Stimulated activated CD4-positive, alpha-beta T cell treated with anti-CD3 and anti-CD28 coated beads, Interleukin-4, amount 100 ng/mL, for 48 hours (primary cell): ENCODE measurements at places on chromosomes 7 and 10.

GRCh38 chr10:121559326-121560026, 38.8 kb downstream of the FGFR2 start:
- no peak for DNase-seq

DNA sequence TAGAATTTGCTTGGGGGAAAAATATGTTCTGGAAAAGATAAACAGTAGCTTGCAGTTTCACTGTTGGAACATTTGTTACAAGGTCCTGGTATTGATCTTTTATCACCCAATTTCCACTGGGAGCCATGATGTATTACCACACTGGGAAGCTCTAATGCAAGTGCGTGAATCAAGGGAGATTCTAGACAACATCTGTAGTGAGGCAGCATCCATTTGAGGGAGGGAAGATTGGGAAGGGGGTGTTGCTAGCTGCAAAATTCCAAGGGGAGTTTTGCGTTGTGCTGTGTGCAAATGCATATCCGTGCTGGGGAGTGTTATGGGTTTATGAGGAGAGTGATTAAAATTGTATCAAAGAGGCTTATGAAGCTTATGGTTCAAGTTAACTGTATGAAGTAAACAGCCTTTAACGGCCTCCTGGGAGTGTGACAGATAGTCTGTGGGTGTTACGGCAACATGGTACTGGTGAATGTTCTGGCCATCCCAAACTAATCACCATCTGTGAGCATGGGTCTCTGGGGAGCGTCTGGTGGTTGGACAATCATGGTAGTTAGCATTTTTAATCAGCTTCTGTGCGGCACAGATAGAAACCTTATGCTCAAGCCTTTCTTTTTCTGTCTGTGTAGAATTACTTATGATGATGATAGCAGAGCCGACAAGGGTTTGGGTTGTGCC, 601.9 kb upstream of the GALNT17 start:
- DNase-seq: no peak

- DNase-seq: no peak
Observed at GRCh38 chr7:159207393-159207792, 62.7 kb upstream of the VIPR2 start.

- DNase-seq: no peak
Observed at GRCh38 chr10:63120554-63120953, 12.6 kb upstream of the NRBF2 start.

DNA sequence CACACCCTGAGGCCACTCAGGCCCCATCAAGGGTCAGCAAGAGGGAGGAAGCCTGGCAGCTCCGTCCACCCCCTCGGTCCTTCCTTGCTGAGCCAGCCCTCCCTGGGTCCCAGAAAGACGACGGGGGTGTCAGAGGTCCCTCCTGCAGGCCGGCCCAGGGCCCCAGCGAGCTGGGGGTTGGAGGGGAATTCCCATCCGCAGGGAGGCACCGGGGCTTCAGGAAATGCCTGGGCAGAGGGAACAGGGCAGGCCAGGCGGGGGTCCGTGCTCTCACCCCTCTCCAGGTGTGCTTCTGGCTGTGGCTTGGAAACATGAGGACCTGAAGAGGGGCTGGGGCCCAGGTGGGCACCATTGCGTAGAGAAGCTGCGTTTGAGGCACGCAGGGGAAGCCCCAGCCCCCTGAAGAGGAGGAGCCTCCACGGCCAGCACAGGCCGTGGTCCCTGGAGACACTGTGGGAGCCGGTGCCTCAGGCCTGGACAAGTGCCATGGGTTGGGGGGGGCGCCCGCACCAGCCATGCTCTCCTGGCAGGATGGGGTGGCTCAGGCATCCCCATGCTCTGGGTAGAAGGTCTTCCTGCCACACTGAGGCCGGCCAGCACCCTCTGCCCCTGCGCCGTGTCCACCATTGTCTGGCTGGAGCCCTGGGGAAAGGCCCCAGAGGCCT, 66.7 kb downstream of the PDGFA start:
- DNase-seq: no peak

- peak; percentile 2 for DNase-seq
Observed at GRCh38 chr7:95396136-95397032, at the start of gene PON3. TSS of gene PON3 (minus strand) at chr7:95396375. CDS start at chr7:95396350, 25 bp downstream.

GRCh38 chr10:114911801-114912469, 26.1 kb upstream of the TRUB1 start:
- DNase-seq: no peak

GRCh38 chr10:117112220-117112619, 25.9 kb downstream of the VAX1 start:
- no peak for DNase-seq

DNA sequence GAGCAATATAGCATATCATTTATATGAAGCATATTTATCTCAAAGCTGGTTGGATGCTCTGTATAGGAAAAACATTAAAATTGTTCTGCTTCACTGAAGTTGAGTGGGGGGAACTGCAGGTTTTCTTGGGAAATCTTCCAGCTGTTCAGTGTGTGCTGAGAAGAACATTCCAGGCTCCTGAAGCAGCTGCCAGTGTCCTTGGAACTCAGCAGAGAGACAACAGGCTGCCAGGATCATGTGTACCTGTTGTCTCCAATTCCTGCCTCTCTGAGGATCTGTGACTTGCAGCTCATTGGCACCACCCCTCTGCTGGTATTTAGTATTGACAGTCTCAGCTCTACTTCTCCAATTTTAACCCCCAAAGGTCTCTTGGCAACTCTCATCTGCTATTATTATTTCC, 42.3 kb upstream of the PRKG1 start:
- DNase-seq: no peak

DNA sequence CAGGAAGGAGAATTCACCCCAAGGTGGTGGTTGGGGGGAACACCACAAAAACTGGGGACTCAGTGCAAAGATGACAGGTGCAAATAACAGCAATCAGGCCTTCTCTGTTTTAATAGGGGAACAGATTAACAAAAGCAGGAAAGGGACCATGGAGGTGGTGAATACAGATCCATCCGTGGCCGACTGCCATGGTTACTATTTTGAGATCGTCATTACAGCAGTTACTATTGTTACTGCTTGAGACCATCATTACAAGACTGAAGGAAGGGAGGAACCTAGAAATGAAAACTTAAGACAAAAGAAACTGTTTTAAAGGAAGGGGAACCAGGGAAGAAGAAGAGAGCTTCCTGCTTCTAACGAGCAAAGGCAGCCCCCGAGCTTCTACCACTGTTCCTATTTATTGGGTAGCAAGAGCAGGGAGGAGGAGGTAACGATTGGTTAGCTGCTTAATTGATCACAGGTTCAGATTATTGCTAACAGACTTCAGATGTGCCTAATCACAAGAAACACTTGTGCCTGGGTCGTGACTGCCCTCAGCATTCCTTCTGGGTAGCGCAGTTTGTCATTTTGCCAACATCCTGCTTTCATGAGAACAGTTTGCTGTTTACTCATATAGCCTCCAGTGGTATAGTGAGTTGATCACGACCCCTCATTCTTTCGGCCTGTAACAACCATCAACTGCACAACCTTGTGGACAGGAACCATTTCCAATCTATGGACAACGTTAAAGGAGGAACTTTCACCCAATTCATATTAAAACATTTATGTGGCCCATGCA, 216.3 kb downstream of the CHCHD3 start:
- no peak for DNase-seq

DNA sequence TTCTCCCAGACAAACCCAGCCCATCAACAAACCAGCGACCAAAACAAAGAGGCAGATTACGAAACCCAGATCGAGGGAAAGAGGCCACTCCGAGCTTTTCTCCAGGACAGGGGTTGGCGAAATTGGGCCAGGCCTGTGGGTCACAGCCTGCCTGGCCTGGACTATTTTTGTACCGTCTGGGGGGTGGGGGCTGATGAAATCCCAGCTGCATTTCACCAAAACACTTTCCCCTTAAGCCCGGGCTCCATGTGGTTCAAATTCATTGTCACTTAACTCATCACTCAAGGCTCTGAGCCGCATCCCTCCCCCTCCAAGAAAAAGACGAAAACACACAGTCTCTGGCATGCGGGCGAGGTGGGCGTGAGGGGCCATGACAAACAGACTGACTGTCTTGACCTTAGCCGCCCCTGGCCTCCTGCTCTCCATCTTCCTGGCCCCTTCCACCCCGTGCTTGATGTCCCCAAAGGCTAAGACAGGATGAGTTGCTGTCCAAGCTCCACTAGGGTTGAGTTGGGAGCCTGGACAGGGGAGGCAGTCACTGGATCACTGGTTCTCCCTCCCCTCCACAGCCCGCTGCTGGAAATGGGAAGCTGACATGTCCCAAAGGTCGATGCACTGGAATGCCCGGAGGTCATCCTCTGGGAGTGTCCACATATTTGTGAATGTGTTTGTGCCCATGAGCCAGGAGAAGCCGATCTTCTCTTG, 19.2 kb downstream of the TMEM270 start:
- DNase-seq: no peak

GRCh38 chr7:134034652-134035051, 92.5 kb upstream of the LRGUK start:
- no peak for DNase-seq

- no peak for DNase-seq
Observed at GRCh38 chr10:88791924-88792323, 10.6 kb upstream of the LIPM start.

GRCh38 chr10:58351616-58352578, 17.1 kb downstream of the UBE2D1 start:
- no peak for DNase-seq

- DNase-seq: no peak
Observed at GRCh38 chr10:71025535-71025934, 137.2 kb upstream of the PCBD1 start.

DNA sequence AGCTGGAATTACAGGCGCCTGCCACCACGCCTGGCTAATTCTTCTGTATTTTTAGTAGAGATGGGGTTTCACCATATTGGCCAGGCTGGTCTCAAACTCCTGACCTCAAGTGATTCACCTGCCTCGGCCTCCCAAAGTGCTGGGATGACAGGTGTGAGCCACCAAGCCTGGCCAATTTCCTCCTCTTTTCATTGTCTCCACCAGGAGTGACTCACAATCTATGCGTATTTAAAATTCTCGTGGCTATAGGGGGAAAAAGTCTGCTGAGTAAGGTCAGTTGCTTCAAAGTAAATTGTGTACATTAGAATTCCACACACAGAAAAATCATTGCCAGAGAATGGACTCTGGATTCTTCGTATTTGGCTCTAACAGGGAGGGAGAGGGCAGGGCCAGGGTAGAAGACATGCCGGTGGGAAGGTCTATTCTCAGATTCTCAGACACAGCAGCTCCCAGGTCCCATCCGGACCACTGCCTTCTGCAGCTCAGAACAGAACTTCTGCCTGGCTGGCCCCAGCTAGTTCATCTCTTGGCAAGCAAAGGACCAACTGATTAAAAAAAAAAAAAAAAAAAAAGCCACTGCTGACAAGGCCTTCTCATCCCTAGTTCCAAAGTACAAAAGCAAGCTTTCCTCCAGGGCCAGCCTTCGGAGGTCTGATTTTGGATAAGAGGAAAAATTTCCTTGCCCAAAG, 22.2 kb downstream of the PSPH start:
- DNase-seq: no peak

DNA sequence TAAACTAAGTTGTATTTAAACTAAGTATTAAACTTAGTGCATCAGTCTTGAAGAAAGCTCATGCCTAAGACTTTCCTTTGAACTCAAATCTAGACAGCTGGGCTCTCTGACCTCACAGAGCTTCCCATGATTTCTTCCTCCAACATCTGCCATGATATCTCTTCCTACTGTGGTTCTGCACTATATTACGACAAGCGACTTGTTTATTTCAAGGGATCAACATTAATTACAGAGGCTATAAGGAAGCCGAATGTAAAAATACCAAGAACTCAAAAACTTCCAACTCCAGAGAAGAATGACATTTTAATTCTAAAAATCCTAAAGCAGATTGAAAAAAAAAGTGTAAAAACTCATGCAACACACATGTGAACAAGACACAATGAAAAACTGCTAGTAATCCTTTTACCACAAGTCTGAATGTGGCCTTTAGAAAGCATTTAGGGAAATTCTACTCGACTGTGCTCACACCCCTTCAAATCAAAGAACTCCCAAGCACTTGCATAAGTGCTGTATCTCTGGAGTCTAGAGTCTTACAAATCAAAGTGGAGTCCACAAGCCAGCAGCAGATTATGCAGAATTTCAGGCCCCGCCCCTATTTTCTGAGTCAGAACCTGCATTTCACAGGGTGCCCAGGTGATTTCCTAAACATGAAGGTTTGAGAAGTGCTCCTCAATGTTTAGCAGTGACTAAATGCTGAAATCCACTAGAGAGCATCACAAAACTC, 22.7 kb upstream of the WASHC2A start:
- no peak for DNase-seq

- DNase-seq: no peak
Observed at GRCh38 chr7:106050746-106051117, 61.4 kb downstream of the SYPL1 start.

GRCh38 chr10:86439544-86439943, 72.9 kb upstream of the GRID1 start:
- no peak for DNase-seq

GRCh38 chr10:46530249-46531186, 25.9 kb downstream of the GPRIN2 start:
- DNase-seq: no peak

- DNase-seq: no peak
Observed at GRCh38 chr10:120684226-120684625, 166.9 kb upstream of the WDR11 start.

- DNase-seq: no peak
Observed at GRCh38 chr7:71303566-71303965, 171.6 kb downstream of the GALNT17 start.

DNA sequence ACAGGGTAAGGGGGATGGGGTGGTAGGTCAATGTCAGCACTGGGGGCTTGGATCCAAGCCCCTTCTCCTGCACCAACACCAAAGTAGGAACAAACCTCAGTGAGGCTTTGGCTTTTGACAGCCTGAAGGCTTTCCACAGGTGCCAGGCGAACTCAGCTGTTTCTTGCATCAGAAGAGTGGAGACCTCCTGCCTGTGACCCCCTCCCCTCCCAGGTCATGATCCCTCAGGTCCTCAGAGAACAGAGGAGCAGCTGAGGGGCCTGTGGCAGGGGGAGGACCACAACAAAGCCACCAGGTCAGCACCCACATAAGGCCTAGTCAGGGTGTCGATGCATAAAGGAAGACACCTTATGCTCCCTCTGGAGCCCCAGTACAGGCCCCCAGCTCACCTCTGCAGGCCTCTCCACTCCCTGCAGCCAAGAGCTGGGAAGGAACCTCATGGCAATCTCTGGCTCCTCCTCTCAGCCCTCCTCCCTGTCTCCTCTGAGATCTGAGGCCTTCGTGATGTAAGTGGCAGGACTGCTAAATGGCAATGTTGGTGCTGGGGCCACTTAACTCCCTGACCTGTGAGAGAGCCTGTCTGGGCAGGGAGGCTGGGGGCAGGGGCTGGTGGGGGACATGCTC, 19.1 kb upstream of the PRRT4 start:
- DNase-seq: no peak
